T follicular helper cell (primary cell): ENCODE measurements at places on chromosomes 11 and 22.

GRCh38 chr11:65539744-65540289 is 14.9 kb downstream of the SCYL1 start:
- peak; percentile 79 for DNase-seq

DNA sequence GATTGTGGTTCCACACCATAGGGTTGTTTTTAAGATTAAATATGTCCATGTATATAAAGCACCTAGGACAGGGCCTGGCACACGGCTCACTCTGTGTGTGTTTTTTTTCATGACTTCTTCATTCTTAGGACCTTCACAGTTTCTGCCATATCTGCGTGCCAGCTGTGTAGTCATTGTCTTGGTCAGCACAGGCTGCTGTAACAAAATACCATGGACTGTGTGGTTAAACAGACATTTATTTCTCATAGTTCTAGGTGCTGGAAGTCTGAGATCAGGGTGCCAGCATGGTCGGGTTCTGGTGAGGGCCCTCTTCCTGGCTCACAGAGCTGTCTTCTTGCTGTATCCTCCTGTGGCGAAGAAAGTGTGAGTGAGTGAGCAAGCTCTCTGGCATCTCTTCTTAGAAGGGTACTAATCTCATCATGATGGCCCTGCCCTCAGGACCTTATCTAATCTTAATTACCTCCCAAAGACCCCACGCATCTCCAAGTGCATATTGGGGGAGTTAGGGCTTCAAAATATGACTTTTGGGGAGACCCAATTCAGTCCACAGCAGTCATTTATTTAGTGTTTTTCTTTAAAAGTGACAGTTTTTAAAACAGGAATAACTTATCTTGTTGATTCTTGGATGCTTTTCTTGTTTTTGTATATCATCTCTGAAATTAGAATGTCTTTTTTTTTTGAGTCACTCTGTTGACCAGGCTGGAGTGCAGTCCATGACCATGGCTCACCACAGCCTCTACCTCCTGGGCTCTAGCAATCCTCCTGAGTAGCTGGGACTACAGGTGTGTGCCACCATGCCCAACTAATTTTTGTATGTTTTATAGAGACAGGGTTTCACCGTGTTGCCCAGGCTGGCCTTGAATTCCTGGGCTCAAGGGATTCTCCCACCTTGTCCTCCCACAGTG is 70.9 kb downstream of the ZNRF3 start:
- no peak for DNase-seq

- no peak for DNase-seq
Observed at GRCh38 chr11:13338019-13338426, 60.4 kb downstream of the BMAL1 start.

DNA sequence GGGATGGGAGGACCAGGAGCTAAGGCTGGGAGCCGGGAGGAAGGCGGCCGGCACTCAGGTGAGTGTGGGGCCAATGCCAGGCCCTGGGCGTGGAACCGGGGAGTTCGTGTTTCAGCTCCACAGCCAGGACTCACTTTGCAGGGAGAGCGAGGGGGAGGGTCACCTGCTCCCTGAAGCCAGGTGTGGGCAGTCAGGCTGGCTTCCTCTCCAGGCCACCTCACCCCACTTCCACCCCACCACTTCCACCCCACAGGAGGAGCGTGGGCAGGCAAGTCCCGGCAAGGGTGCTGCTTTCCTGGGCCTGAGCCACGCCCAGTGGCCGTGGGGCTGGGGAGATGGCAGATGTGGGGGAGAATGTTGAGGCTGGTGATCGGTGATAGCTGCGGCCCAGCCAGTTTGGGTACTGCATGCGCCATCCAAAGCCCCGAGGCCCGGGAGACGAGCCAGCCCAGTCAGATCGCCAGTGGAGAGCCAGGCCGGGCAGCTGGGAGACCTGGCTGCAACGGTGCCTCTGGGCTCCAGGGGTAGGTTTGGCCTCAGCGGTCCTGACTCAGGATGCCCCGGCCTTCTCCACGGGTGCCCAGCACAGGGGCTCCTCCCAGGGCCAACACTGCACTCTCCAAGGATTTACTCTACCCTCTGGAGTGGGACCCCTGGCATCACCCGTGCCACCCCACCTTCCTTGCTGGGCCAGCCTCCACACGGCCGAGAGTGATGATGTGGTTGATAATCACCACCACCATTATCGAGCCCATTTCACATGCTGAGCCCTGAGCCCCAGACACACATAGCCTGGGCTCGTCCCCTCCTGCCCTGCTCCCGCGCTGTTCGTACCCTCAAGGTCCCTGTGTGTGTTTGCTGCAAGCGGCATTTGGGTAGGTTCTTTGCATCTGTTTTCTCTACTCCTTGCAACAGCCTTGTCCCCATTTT is 93.8 kb downstream of the WNT7B start:
- no peak for DNase-seq

- no peak for DNase-seq
Observed at GRCh38 chr11:10483174-10483573, 28.1 kb downstream of the AMPD3 start.

GRCh38 chr11:88312628-88313027 is 24.9 kb downstream of the CTSC start:
- no peak for DNase-seq

GRCh38 chr22:37757663-37758062 is 50.1 kb upstream of the GCAT start:
- no peak for DNase-seq

- no peak for DNase-seq
Observed at GRCh38 chr11:85301895-85302678, 325.1 kb downstream of the DLG2 start.

- no peak for DNase-seq
Observed at GRCh38 chr11:78349114-78349513, 68.5 kb downstream of the GAB2 start.

- peak; percentile 38 for DNase-seq
Observed at GRCh38 chr11:67640021-67640757, 626 bp upstream of the TBX10 start.

GRCh38 chr11:47155879-47156278 is 20.8 kb downstream of the ARFGAP2 start:
- no peak for DNase-seq

DNA sequence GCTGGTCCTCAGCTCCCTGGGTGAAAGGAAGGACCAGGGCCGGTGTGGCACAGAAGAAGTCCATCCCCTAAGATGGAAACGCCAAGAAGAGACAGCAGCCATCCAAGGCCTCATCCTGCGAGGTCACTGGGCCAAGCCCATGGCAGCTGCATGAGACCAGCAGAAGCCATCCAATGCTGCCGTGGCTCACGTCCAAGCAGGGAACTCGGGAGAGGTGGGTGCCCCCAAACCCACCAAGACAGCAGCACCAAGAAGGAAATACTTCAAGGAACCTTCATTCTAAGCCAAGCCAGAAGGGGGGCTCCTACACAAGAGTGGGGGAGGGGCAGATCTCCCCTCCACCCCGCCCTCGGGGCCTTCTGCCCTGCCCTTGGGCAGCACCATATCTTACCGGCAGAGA is 49.6 kb downstream of the IGSF9B start:
- DNase-seq, result no peak

- DNase-seq, result no peak
Observed at GRCh38 chr11:62706850-62707247, 375 bp downstream of the BSCL2 start.

GRCh38 chr11:103532133-103532788 is 423.0 kb downstream of the DYNC2H1 start:
- no peak for DNase-seq
